ENCODE measurements at places on chromosomes 3 and 15.

DNA sequence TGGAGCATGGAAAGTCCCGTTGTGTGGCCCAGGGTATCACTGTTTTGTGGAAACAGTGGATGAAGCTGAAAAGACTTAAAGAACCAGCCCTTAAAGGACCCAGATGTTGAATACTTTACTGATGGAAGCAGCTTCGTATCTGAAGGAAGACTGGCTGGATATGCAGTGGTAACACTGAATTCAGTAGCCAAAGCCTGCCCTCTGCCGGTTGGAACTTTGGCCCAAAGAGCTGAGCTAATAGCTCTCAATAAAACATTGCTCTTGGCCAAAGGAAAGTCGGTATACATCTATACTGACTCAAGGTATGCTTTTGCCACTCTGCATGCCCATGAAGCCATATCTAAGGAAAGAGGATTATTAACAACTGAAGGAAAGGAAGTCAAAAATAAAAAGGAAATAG lies 885.4 kb downstream of the PDCD6IP start:
- no peak for DNase-seq

DNA sequence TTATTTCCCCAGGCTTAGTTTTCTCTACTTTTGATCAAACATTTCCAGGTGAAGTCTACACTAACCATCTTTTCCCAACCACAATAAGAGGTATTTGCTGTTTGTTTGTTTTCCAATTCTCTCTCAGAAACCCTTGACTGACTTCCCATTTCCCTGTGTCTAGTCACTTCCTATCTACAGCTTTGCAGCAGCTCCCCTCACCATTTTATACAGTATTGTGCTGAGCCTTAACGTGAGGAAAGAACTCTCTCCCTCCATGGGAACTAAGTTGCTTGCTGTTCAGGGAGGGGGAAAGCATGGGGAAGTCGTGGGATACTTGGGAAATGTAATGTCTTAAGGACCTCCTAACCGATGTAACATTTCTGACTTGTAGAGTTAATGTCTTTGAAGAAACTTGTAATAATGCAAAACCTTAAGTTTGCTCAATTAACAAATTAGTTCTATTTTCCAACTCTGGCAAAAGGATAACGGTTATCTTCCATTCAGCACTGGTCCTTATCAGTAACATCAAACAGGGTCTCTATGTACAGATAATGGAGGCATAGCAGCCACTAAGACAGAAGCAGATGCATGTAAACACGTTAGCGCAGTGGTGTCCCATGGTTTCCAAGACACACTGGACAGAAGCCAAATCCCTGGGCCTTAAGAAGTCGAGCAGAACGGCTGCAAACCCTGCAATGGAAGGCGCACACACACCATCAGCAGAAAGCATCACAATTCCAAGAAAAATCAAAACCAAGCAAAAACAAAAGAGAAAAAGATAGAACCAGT lies 39.7 kb downstream of the NPTN start:
- no peak for DNase-seq

GRCh38 chr3:146166826-146167225 lies 5.8 kb upstream of the PLOD2 start:
- no peak for DNase-seq

DNA sequence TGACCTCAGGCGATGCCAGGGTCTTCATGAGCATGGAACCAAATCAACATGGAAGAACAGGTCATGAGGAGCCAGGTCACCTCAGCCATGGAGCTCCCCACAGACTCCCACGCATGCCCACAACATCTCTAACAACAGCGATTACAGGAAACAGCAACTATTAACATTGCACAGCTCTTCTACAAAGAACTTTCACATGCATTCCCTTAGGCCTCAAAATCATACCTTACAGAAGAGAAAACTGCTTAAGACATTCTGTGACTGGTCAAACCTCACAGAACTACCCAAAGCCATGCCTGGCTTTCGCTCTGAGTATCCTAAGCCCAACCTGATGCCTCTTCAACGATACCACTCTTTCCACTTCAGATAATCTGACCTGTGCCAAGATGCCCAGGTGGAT lies 117.8 kb downstream of the OXNAD1 start:
- no peak for DNase-seq

- no peak for DNase-seq
Measured at GRCh38 chr15:35005933-35006332, 17.8 kb upstream of the ZNF770 start.

- DNase-seq, result no peak
Measured at GRCh38 chr15:100940767-100941379, 21.7 kb downstream of the LRRK1 start.

DNA sequence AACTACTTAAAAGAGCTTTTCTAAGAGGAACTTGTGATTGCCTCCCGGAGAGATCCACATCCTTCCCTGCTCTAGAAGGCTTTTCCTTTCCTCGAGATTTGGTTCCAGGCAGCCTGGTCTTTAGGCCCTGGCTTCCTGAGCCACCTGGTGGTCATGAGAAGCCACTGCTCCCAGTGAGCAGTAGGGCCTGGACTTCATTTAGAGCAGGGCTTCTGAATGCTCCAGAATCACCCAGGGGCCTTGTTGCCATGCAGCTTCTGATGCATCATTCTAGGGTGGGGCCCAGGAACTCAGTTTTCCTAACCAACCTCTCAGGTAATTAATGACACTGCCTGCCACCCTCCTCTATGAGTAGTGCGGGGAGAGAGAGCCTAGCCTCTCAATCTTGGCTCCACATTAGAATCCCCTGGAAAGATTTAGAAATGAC lies 29.6 kb downstream of the PSMD6 start:
- no peak for DNase-seq

DNA sequence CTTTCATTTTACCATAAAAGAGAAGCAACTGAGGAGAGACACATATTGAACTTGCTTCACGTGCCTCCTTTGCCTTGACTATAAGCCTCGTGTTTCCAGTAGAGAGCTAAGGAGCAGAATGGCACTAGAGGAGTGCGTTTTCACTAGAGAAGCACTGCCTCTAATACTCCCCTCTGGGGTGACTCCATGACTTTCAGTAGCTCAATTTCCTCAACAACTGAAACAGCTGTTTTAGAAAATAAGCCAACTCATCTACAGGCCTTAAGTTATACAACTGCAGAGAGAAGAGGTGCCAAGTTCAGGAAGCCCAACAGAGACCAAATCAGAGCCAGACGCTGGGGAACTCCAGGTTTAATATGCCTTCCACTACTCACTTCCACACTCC lies 1.9 kb downstream of the UBP1 start:
- DNase-seq, result no peak

GRCh38 chr3:8359133-8359532 lies 142.5 kb upstream of the LMCD1 start:
- no peak for DNase-seq

GRCh38 chr15:87631775-87632174 lies 624.8 kb downstream of the NTRK3 start:
- no peak for DNase-seq

DNA sequence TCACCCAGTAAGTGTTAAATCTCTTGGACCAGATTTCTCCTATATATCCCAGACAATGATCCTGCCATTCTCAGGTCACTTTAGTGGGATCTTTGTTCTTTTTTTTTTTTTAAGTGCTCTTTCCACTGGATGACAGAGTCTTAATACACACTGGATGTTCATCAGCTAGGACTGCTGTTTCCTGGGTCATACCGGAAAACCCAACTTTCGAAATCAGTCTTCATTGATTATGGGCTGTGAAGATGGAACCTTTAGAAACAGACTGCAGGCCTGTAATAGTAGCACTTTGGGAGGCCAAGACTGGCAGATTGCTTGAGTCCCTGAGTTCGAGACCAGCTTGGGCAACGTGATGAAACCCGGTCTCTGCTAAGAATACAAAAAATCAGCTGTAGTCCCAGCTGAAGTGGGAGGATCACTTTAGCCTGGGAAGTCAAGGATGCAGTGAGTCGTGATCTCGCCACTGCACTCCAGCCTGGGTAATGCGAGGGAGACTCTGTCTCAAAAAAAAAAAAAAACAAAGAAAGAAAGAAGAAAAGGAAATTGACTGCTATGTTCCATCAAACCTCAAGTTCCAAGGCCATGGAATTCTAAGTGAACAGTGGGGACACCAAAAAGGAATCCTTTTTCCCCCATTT lies 2.3 kb downstream of the EOGT start:
- DNase-seq, result no peak

GRCh38 chr3:34727700-34728099 lies 911.6 kb upstream of the ARPP21 start:
- no peak for DNase-seq

GRCh38 chr3:73236867-73237266 lies 175.4 kb downstream of the EBLN2 start:
- no peak for DNase-seq

GRCh38 chr3:107562969-107563529 lies 40.3 kb downstream of the BBX start:
- DNase-seq, result no peak

DNA sequence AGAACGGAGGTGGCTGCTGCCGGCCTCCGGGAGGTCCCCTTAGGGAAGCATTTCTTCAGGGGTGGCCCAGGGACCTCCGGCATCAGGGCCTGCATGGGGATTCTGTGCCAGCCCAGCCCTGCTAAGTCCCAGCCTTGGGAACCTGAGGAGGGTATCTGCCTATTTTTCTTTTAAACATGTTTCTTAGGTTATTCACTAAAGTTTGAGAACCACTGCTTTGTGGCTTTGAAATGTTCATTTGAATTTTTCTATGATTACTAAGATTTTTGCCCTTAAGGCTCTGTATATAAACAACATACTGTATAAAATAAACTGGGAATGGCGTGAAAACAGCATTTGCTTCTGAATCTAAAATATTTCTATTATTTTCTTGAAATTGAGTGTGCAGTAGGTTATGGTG lies 24.4 kb downstream of the FAN1 start:
- DNase-seq, result no peak

Measured in cortex of kidney (tissue), 1 donor.